ENCODE measurements at places on chromosomes 12 and 14.

GRCh38 chr12:66697404-66697803 is 18.5 kb upstream of the GRIP1 start:
- DNase-seq = no peak

DNA sequence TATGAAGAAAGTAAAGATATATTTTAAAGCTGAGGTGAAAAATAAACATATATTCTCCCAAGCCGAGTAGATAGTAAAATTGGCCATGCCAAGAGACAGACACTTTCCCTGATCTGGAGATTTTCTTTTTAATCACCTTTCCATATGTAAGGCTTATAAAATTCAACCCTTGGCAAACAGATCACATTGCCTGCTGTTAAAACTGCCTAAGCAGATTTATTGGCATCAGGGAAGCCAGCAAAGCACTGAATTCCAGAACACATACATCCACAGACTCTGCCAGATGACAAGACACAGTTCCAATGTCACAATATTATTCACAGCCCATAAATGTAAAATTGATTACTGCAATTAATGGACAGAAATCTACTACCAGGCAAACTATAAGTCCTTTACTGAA is 78.2 kb upstream of the GARIN2 start:
- no peak for DNase-seq

DNA sequence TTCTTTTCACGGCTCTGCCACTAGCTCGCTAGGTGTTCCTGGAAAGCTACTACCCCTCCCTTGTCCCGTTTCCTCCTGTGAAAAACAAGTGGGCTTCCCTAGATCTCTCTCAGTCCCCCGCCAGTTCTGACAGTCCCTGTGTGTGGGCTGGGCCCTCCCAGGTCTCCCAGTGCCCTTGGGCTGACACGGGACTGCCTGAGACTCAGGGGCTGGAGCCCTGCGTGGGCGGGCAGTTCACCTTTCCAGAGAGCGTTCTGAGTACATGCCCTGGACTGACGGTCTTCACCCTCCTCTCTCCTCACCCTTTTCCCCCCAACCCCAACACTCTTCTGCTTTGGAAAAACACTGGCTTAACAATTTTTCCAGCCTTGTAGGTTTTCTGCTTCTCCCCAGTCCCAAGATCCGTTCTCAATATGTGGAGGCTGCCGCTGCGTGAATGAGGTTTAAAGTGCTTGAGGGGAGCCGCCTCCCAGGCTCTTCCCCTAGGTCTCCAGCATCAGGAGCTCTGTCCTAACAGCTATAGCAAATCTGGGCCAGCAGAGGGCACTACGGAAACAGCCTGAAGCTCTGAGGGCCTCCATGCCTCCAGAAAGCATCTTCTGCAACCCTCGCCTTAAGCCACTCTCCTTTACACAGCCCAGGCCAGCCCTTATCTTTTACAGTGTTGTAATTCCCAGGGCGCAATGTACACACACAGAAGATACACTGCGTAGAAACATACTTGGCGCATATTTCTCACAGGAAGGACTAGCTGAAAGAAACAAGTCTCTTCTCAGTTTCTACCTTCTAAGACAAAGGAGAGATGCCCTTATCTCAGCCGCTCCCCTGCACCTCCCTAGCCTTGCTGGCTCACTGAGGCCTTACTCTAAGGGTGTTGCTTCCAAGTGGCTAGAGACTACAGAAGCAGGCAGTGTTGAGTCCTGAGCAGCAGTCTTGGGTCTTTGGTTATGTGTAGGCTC is 10.4 kb upstream of the DCD start:
- no peak for DNase-seq

- no peak for DNase-seq
Observed at GRCh38 chr14:61290701-61291100, 9.6 kb upstream of the TMEM30B start.
